ENCODE measurements at places on chromosomes 2 and 18. TPM values are rescaled to one million over a fixed set of nuclear protein-coding genes. Genes with fewer than 3 reads are reported as not detected.

DNA sequence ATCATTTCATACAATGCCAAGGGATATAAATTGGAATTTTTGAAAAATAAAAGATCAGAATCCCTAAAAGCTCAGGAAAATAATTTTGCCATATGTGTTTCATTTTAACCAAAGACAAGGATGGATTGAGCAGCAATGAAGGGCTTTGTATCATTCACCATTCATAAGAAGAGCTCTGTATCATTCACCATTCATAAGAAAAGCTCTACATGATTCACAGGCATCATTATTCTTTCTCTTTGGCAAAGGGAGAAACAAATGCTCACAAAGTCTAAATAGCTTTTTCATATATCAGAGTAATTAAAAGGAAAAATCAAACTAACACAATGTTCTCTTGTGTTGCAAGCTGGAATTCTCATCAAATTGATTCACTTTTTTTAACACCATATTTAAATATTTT, 169.1 kb upstream of the MC4R start:
- DNase-seq, result no peak

- no peak for DNase-seq
Observed at GRCh38 chr2:146438246-146438645, 1406.6 kb upstream of the ACVR2A start.

GRCh38 chr2:101826716-101827115, 129.2 kb downstream of the MAP4K4 start:
- no peak for DNase-seq

GRCh38 chr2:40034801-40035200, 255.7 kb upstream of the THUMPD2 start:
- no peak for DNase-seq

- DNase-seq, result no peak
Observed at GRCh38 chr2:165144315-165144714, 59.5 kb downstream of the SCN3A start.

- no peak for DNase-seq
Observed at GRCh38 chr18:69996951-69997798, 49.5 kb upstream of the CD226 start.

BOK gene
- total RNA-seq, result 0.09 TPM
